ENCODE measurements at places on chromosomes 4 and X.

DNA sequence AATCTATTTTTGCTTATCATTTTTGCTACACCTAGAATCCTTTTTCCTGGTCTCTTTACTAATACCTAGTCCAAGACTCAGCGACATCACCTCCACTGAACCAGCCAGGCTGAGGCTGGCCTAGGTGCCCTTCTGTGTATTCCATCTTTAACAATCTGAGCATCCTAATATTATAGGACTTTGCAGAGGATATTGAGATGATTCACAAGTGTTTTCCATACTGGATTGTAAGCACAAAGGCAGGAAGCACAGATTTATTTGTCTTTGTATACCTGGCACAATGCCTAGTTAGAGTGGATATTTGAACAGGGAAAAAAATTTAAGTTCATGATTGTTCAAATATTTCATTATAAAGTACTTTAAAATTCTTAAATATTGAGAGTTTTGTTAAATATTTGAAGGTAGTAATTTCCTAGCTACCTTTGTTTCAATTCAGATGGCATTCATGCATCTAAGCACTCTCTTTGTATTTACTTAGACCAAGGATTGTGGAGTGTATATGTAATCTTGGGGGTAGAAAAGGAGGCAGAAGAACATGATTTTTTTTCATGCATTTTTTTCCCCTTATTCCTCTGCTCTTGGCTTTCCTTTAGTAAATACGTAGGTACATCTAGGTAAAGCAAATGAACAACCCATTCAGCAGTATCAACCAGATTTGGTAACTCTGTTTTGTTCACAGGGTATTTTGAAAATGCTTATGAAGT lies 18.4 kb downstream of the SMARCA5 start:
- no peak for DNase-seq

GRCh38 chrX:38939067-38939466 lies 137.8 kb downstream of the MID1IP1 start:
- no peak for DNase-seq

GRCh38 chr4:65893271-65893670 lies 223.0 kb upstream of the EPHA5 start:
- DNase-seq, result peak; percentile 6

DNA sequence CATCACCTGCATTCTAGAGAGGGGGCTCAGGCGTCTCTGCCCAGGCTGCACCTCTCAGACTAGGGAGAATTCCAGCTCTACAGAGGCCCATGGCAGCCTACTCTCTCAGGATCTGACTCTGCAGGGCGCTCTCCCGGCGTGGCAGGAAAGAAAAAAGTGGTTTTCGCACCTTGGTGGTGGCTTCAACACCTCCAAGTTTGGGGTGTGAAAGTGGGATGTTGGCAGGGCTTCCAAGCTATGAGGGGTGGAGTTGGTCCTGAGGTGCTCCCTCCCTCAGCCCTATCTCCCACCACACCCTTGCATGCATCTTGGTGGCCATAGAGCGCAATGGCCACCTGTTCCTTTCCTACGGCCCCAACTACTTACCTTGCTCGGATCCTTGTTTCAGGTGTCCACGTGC lies 166.5 kb downstream of the VSIG4 start:
- DNase-seq, result no peak

GRCh38 chrX:153333266-153333665 lies 687 bp upstream of the ZNF275 start:
- DNase-seq, result no peak

DNA sequence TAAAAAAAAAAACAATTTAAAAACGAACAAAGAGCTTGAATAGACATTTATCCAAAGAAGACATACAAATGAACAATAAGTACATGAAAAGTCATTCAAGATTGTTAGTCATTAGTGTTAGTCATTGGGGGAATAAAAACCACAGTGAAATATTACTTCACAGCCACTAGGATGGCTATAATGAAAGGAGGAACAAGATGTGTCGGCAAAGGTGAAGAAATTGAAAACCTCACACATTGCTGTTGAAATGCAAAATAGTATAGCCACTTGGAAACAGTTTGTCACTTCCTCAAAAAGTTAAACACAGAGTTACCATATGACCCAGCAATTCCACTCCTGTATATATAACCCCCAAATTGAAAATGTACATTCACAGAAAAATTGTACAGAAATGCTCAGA lies 45.2 kb upstream of the SLC39A8 start:
- DNase-seq, result no peak

GRCh38 chr4:67909905-67910584 lies 26.2 kb upstream of the TMPRSS11D start:
- DNase-seq, result peak; percentile 28

GRCh38 chr4:34466411-34466810 lies 1777.9 kb downstream of the ARAP2 start:
- no peak for DNase-seq

- DNase-seq, result no peak
Observed at GRCh38 chr4:78779280-78779679, 3.1 kb downstream of the BMP2K start.

GRCh38 chr4:65202853-65203236 lies 467.4 kb downstream of the EPHA5 start:
- no peak for DNase-seq

- no peak for DNase-seq
Observed at GRCh38 chr4:99966692-99967091, 16.6 kb upstream of the H2AZ1 start.

GRCh38 chr4:165301833-165302232 lies 25.6 kb upstream of the MSMO1 start:
- no peak for DNase-seq

DNA sequence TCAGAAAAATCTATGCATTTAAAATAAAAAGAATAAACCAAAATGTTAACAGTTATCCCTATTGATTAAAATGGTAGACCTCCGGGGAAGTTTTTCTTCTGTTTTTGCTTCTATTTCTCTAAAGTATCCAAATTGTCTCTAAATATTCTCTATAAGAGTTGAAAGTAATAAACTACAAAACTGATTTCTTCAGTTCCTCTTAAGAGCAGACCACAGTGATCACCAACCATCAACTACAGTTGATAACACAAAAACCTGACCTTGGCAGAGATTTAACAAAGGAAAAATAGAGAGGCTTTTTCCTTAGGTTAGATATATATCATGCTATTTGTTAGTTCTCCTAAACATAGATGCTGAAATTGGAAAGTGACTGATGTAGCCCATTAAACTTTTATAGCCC lies 27.3 kb downstream of the DDX60 start:
- no peak for DNase-seq

DNA sequence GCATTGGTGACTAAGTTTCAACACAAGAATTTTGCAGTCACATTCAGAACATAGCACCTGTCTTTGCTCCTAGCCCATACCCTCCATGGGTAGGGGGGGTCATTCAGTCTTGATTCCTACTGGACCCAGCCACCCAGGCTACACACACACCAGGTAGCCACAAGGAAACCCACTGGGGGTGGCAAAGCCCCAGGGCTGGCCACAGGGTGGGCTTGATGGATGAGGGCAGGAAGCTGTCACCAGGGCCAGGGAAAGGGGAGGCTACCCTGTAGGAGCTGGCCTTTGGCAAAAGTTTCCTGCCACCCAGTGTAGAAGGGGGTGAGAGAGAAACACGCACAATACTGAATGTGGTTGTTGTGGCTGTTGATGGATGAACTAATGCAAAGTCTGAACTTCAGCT lies 74.5 kb upstream of the NKX1-1 start:
- no peak for DNase-seq

DNA sequence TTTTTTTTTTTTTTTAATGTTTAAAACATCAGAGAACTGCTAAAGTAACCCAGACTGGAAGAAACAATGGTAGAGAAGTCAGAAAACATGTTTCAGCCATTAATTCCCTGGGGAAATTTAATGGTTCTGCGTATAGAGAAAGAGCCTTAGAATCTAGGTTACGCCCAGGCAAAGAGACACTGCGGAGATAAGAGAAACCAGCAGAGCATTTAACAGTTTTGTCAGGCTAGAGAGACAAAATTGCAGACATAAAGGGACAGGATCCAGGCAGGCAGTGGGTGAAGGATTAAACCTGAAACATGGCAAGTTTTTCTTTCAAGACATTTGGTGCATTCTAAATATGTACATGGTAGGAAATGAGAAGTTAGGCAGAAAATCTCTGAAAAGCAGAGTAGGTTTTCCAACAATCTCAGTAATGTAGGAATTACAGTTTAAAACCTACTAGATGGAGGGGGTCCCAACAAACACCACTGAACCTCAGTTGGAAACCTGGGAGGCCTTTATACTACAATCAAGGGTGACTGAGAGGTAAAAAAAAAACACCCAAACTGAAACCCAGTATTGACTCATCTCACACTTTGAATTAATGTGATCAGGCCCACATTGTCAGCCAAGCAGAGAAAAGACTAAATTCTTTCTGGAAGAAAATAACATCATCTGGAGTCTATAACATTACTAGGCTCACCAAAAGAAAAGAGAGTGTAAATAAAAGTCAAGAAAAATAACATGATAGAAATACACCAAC lies 254.2 kb upstream of the NWD2 start:
- DNase-seq, result no peak

- DNase-seq, result no peak
Observed at GRCh38 chrX:31521941-31522340, 450.1 kb upstream of the FTHL17 start.

DNA sequence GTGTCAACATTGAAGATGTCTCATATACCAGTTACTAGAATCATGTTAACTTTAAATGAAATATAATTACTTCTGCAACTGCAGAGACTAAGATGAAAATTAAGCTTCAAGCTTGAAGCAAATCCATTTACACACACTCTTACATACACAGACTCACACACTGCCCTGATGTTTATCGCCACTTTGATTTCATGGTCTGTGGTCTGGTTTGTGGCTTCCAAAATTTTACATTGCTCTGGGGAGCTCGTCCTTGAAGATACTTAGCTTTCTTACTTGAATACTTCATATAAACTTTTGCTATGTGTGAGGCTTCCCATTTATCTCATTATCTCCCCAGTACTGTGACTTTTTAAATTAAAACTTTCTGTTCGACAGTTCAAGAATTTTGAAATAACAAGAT lies 35.8 kb downstream of the ARHGEF38 start:
- DNase-seq, result no peak

- DNase-seq, result no peak
Observed at GRCh38 chr4:104235967-104236366, 258.7 kb downstream of the CXXC4 start.

DNA sequence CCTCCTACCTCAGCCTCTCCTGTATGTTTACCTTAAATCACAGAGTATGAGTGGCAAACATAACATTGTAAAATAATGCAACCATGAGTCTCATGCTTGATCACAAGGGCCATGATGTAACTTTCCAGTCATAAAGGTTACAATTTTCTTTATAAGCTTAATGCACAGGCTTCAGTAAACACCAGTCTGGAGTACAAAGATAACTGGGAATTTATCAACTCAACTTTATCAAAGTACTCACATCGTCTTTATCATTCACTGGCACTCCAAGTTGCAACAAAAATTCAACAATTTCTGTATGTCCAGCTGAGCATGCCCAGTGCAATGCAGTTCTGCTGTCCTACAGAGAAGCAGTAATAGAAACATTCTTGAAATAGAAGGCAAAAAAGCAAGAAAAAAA lies 2.8 kb downstream of the PSMD10 start:
- DNase-seq, result no peak

DNA sequence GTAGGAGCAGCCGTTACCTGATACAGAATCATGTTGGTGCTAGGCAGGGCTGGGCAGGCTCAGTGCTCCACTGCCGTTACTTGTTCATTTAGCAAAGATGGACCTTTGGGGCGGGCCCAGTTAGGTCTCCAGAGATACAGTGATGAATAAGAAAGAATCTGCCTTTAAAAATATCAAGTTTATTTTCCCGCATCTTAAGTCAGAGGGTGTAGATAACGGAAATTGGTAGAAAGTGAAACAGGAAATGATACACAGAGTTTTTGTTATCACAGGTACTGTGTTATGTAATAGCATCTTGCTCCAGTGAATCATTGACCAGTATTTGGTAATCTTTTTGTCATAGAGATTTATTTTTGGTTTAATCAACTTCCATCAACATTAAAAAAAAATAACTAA lies 5.5 kb downstream of the TMEM131L start:
- no peak for DNase-seq

DNA sequence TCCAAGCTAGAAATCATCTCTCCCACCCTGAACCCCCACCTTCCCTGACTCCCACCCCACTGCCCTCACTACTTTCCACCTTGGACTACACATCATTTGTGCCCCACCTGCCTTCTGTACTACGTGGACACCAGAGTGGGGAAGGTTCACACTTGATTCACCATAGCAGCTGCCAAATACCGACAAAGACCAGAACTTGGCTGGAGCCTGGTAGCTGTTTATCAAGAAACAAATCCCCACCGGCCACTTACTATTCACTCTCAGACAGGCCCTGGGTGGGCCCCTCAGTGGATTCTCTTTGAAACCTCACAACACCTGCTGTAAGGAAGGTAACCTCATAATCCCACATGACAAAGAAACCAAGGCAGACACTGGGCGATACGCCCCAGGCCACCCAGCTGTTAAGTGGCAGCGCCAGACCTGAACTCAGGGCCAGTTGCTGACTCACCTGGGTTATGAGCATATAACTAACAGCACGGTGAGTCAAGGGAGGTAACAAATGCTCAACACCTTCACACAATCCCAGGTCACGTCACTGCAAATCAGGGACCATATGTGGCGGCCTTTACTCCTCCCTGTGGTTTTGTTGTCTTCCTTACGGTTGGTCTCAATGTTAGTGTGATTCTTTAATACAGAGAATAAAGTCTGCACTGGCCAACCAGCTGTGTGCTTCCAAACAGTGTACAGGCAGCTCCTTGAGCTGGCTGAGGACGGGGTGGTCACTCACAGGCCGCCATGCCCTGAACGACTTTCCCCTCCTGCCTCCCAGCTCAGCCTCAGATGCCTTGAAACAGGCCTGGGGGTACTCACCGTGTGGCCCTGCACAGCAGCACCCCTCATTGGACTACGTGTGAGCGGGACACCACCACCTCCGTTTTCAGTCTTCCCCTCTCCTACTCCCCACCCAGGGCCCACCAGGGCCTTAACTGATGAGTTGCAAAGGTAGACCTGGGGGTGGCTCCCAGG lies 7.5 kb downstream of the WDR1 start:
- no peak for DNase-seq

GRCh38 chrX:136711147-136711546 lies 63.2 kb downstream of the CD40LG start:
- DNase-seq, result peak; percentile 27

- DNase-seq, result no peak
Observed at GRCh38 chrX:17554914-17555313, 179.9 kb downstream of the NHS start.

DNA sequence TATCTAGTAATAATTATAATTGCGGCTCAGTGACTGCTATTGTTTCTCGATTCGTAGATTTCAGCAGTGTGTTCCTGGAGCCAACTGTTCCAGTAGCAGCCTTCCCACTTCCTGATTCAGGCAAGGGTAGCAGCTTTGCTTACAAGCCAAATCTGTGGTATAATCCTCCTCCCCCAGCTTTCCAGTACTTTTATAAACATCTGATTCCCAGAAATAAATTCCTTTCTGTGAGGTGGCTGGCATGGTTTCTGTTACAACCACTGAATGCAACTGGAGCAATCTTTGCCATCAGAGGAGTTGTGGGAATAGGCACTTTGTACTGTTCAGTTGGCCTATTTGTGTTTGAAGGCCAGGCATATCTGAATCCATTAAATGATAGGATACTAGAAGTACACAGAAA lies 80.0 kb downstream of the GLRA3 start:
- DNase-seq, result no peak
